ENCODE measurements at places on chromosomes 2 and 18.

DNA sequence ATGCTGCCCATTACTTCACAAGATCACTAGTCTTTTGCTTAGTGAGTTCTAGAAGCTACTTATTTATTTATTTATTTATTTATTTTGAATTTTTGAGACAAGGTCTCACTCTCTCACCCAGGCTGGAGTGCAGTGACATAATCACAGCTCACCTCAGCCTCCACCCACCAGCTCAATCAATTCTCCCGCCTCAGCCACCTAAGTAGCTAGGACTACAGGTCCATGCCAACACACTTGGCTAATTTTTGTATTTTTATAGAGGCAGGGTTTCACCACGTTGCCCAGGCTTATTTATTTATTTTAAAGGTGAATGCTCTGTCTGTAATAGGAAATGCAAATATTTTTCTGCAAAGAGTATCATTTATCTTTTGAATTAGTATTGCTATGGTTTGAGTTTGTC lies 67.7 kb downstream of the ATAD2B start:
- DNase-seq = no peak

DNA sequence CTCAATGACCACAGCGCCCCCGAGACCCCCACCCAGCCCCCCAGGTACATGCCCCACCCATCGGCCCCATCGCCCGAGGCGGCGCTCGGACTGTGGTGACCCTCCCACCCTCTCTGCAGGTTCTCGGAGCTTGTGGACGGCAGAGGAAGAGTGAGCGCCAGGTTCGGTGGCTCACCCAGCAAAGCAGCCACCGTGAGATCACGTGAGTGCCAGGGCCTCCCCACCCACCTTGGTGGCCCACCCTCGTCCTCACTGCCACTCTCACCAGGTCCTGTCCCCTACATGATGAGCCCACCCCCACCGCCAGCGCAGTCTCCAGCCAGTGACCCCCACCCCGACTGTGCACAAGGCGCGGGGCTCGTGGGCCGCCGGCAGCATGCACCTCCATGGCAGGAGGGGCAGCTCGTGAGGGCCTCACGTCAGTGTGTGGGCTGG lies 30.4 kb downstream of the MTERF4 start:
- DNase-seq = no peak

DNA sequence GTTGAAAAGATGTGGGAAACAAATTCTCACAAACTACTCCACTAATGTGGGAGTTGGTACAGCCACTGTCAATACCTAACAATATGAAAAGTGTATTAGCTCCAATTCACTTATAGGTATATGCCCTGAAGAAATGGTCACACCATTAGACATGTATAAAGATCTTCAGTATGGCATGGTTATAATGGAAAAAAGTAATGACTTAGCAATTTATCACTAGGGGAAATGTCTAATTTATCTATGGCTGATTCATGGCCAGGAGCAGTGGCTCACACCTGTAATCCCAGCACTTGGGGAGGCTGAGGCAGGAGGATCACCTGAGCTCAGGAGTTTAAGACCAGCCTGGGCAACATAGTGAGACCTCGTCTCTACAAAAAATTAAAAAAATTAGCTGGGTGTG lies 52.5 kb downstream of the UGP2 start:
- DNase-seq = no peak

GRCh38 chr2:102258025-102258385 lies 53.4 kb upstream of the IL1RL1 start:
- no peak for DNase-seq

- no peak for DNase-seq
Measured at GRCh38 chr18:44392933-44393332, 287.8 kb upstream of the SETBP1 start.

DNA sequence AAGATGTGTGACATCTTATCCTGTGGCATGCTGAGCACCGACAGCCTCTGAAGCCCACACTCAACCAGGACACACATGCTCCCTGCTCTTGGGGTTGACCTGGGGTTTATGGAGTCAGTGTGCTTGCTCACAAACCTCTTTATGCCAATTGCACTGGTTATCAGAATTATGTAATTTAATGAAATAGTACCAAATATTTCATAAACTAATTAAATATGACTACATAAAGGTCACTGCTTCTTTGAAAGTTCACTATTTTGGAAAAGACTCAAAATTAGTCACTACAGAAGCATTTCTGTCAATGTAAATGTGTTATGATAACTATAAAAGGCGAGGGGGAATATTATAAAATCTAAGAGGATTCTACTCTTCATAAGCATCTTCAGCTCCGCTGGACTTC lies 76.7 kb downstream of the FHOD3 start:
- DNase-seq = no peak

GRCh38 chr2:156430236-156430979 lies 5.8 kb upstream of the GPD2 start:
- DNase-seq = no peak

- DNase-seq = no peak
Measured at GRCh38 chr2:2466534-2466933, 135.5 kb upstream of the MYT1L start.

GRCh38 chr18:51614033-51614432 lies 416.6 kb upstream of the MEX3C start:
- no peak for DNase-seq

- DNase-seq = no peak
Measured at GRCh38 chr2:127108090-127108523, 1.2 kb upstream of the BIN1 start.

DNA sequence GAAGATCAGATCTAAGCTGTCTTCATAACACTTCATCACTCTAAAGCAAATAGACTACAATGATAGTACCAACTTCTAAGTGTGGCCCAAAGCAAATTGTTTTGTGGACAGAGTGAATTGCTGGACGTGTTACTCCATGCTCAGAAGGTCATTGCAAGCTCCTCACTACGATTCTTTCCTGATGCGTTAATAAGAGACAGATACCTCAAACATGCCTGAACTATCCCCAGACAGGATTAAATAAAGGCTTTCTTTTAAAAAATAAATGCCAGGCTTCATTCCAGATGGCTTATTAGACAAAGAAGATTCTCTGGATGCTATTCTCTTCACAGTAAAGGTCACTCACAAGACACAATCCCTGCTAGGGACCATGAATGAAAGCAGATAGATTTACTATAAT lies 621.2 kb downstream of the DCDC2C start:
- DNase-seq = no peak

- DNase-seq = no peak
Measured at GRCh38 chr2:6068429-6068828, 376.2 kb downstream of the SOX11 start.

DNA sequence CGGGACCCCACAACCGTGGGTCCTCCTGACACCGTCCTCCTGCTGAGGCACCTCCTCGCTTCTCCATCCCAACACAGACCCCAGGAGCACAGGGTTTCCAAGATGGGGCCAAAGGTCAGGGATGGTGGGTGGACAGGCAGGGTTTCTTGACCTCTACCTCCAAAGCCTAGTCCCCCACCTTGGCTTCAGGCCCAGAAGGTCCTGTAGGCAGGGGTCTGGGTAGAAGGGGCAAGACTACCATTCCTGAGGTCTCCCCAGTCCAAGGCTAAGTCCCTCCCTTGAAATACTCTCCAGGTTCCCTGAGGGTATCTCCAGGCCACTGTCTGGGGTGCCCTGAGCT lies 7.1 kb downstream of the CYP26B1 start:
- DNase-seq = no peak

DNA sequence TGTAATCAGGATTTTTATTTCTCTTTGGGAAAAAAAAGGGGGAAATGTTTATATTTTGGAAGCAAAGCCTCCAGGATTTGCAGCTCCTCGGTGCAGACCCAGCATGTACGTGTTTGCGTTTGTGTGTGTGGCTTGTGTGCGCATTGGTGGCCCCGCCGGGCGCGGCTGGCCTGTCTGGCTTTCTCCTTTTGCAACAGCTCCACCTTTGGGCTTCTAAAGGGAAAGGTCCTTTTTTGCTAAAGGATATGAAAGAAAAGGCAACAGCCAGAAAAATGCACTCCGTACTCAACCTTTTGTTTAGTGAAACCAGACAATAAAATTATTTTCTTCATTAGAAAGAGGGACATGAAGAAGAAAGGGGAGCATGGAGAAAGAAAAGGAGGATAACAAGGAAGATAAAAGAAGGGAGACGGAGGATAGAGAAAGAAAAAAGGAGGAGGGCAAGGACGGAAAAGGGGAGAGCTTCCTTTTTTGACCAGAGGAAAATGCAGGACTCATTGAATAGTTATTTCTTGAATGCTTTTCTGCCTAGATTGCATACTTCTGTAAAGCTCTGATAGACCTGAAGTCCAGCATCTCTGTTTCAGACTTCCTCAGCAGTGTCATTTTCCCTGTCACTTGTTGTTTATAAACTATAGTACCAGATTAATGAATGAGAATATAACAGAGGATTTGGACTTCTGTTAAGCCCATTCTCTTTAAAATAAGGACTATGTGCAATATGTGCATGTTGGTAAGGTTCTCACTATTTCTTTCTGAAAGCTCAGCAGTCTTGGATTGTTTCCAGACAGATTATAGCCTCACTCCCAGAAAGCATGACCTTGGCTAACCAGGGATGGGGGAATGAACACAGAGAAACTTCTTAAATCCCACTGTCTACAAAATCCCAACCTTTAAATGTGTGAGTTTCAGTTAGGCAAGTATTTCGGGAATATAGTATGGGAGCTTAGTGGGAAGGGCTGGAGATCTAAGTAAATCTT lies 563.1 kb upstream of the PIK3C3 start:
- DNase-seq = no peak

GRCh38 chr2:217694291-217694690 lies 308.5 kb downstream of the TNS1 start:
- no peak for DNase-seq

DNA sequence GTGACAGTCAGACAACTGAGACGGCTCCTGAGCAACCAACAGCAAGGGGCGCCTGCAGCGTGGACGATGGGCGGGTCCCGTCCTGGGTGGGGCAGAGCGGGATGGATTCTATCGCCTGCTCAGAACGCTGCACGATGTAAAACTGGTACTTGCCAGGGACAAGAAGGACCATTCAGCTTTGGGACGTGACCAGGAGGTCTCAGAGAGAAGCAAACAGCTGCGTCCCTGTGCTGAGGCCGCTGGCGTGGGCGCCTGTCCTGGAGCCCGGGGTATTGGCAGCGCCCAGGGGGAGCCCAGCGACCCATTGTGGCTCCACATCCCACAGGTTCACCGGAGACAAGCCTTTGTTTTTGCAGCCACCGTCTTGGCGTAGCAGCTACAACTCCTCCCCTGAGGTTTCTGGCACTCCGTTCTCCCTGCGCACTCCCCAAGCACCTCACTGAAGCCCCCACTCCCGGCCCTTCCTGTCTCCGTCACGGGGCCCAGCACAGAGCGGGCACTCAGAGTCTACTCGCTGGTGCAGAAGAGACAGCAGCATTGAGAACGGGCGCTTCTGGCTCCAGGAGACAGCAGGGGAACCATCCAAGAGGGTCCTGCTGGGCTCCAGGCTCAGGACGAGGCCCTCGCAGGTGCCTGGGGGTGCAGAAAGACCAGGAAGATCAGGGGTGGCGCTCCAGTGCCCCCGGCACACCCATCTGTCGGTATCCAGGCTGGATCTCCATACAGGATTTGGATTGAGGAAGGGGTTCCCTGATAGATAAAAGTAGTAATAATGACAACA lies 22.1 kb upstream of the KCNG2 start:
- DNase-seq = no peak

DNA sequence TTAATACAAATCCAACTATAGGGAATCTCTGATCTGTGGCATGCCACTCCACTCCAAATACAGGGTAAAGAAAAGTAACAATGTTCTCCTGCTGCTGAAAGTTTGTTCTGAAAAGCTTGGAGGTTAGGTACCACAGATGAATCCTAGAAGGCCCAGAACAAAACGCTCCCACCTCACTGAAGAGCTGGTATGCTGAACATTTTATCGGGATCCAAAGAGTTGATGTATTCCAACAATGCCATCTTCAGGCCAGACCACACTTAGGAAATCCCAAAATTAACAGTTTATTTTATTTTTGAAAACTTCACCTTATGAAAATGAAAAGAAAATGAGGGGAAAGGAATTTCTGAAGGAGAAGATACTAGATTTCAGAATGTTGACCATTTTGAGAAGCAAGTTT lies 145.1 kb upstream of the CDH19 start:
- DNase-seq = no peak

GRCh38 chr2:159648643-159649042 lies 32.3 kb upstream of the BAZ2B start:
- no peak for DNase-seq

DNA sequence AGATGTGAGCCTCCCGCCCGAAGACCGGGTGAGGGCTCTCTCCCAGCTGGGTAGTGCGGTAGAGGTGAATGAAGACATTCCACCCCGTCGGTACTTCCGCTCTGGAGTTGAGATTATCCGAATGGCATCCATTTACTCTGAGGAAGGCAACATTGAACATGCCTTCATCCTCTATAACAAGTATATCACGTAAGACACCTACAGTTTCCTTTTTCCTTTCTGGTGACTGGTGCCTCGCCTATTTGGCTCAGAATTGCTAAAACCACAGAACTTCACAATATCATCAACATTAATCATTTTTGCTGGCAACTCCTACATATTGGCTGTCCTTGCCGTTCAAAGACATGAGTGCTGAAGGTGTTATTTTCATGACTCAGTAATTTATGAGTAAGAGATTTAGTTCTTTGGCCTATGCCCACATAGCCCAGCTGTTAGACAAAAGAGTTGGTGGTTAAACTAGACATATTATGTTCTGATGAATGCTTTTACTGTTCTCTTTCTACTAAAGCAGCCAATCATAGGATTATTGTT lies 2.2 kb downstream of the STAMBP start:
- DNase-seq = no peak

- no peak for DNase-seq
Measured at GRCh38 chr2:120432293-120432975, 86.5 kb downstream of the INHBB start.

DNA sequence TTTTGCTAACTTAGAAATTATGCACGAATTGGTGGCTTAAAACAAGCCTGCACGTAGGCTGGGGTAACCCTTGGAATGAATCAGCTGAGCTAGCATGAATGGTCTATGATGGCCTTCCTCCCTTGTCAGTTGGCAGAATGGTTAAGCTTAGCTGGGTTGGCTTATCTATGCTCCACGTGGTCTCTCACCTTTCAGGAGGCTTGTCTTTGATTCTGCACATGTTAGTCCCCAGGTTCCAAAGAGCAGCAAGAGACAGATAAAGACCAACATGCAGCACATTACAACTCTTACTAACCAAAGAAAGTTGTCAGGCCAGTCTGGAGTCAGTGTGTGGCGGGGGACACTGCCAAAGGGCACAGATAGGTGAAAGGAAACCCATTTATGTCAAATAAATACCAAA lies 700.9 kb upstream of the SYT4 start:
- no peak for DNase-seq

DNA sequence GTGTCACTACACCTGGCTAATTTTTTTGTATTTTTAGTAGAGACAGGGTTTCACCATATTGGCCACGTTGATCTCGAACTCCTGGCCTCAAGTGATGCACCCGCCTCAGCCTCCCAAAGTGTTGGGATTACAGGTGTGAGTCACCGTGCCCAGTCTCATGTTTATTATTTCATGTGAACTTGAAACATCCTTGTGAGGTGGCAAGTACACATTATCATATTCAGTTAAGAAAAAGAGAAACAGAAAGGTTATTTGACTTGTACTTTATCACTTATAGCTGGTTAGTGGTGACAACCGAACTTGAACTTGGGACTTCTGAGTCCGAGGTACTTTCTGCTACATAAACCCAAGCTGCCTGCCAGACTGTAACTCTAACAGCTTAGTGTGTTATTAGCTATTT lies 24.4 kb downstream of the ABHD3 start:
- no peak for DNase-seq
